ENCODE measurements at places on chromosomes 5 and 9.

DNA sequence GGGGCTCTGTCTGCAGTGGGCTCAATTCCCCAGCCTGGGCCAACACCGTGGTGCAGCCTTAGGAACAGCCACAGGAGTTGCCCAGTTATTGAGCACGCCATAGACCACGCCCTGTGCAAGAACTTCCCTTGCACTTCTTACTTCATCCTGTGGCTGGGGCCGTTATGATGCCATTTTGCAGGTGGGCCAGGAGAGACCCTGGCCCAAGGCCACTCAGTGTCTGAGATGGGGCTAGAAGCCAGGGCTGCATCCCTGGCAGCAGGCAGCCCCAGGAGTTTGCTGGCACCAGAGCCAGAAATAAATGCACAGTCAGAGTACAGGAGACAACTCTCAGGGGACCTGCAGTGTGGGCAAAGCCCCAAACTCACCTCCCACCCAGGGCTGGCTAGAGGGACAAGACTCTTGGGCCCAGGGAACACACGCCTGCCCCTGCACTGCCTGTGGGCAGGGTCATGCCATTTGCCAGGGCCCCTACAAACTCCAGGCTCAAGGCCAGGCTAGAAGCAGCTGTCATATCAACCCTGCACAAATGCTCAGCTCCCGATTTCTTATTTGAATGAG, 6.7 kb downstream of the CORO2A start:
- no peak for DNase-seq

GRCh38 chr9:1532171-1532570, 482.0 kb downstream of the DMRT2 start:
- DNase-seq = no peak

DNA sequence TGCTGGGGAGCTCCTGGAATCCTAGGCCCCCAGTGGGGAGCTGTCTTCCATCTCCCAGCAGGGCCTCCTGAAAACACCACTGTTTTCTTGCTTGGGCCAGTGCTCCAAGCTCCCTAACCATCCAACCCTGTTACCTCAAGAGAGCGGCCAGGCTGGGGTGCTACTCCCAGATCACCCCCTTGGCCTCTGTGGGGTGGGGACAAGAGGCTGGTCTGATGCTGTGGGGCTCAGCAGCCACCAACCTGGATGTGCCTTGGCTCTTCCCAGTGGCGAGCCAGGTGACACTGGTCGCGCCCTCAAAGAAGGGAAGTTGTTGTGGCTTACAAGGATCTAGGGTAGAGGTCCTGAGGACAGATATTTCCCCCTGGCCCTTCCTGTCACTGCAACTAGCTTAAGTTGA, 49.0 kb downstream of the SECISBP2 start:
- no peak for DNase-seq

GRCh38 chr9:108803428-108804065, 52.2 kb downstream of the ACTL7B start:
- no peak for DNase-seq

- no peak for DNase-seq
Measured at GRCh38 chr5:32597041-32597629, 11.8 kb downstream of the SUB1 start.

- DNase-seq = no peak
Measured at GRCh38 chr9:130912932-130913598, 16.5 kb upstream of the QRFP start.

- DNase-seq = no peak
Measured at GRCh38 chr5:61625681-61626621, 293.9 kb downstream of the ZSWIM6 start.

GRCh38 chr5:58264276-58264675, 195.6 kb downstream of the PLK2 start:
- DNase-seq = no peak

DNA sequence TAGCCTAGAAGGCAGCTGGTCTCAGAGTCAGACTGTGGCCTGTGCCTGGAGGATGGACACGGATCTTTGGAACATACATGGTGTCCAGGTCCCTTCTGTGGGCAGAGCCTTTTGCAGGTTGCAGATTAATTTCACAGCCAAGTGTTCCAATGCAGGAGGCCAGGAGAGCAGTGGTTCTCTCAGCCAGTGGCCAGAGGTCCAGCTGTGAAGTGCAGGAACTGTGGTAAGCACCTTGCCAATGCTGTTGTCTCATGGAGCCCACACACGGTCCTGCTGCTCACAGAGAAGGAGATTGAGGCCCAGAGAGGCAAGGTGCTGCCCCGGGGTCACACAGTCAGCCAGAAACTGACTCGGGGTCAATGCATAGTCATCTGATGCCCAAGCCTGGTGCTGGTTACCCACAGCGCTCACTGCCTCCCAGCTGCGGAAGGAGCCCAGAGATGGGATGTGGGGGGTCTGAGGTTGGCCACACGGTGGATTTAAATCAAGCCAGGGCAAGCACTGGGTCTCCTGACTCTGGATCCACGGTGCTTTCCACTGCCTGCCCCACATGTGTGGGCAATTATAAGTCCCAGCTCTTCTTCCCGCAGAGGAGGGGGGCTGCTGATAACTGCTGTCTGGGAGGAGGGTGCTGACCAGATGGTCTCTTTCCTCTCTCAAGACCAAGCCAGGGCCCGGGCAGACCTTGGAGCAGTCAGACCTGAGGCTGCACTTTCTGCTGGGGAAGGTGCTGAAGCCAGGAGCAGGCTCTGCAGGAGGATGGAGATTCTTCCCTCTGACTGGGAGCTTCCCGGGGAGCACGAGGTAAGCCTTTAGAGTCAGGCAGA, 2.8 kb downstream of the PDGFRB start:
- DNase-seq = no peak

DNA sequence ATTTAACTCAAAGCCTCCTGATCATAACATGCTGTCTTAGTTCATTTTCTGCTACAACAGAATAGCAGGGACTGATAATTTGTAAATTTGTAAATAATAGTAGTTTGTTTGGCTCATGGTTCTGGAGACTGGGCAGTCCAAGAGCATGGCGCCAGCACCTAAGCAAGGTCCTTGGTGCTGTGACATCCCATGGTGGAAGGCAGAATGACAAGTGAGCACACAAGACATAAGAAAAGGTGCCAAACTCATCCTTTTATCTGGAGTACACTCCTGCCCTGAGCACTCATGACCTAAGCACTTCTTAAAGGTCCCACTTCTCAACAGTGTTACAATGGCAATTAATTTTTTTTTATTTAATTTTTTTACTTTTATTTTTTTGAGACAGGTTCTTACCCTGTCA, 16.1 kb downstream of the UBE2B start:
- no peak for DNase-seq

DNA sequence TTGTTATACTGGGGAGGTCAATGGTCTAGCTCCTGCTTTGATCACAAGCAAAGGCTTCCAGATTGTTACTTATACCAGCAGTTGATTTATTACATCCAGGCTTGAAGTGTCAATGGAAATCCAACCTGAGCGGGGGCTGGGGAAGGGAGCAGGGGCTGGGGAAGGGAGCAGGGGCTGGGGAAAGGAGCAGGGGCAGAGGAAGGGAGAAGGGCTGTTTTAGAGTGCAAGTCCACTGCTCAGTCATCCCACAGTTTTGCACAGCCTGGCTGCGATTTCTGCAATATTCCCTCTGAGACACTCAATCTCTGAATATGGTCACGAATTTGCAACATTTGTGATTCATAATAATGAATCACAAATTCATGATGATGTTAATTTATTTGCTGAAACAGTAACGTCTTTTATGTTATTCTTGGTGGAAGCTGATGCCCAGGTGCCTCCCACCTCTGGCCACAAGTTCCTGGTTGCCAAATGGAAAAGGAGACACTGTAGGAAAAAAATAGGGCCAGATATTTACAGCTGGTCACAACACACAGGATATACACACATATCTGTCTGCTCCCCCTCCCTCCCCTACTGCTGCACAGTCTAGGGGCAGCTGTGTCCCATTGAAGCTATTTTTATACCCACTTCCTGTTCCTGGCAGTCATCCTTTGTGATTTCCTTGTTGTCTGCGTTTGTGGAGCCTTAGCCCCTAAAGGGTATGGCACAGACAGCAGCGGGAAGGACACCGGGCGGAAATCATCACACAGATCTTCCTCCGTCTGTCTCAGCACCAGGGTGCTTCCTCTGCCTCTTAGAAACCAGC, 325.1 kb downstream of the GADD45G start:
- DNase-seq = no peak

GRCh38 chr5:50807661-50808060, 141.2 kb downstream of the PARP8 start:
- DNase-seq = no peak

- no peak for DNase-seq
Measured at GRCh38 chr5:168580227-168580508, 1.0 kb upstream of the PANK3 start.

All from cerebellar nuclear complex (tissue), 1 donor.